GM13977 (cell line): ENCODE measurements at places on chromosomes 13 and 19.

DNA sequence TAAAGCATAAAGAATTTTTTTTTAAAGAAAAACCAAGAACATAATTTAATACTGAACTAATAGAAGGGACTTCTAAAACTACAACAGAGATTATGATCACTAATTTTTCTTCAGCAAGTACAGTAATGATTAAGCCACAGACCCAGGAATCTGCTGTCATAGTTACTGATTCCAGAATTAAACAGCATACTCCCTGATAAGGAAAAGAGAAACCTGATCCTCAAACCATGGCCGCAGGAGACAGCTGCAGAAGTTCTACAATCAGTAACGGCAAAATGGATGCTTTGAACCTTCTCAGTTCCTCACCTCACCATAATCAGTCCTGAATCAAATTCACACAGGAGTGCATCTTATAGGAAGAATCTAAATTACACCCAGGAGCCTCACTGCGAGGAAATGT, 939.0 kb upstream of the SLITRK1 start:
- no peak for DNase-seq

GRCh38 chr13:113539176-113539575, 45.4 kb upstream of the TFDP1 start:
- DNase-seq, result no peak

- DNase-seq, result no peak
These were observed 9.0 kb downstream of the ZNF331 start for GRCh38 chr19:53546758-53547513.

GRCh38 chr13:25302121-25302520, 696 bp downstream of the NUP58 start:
- DNase-seq, result no peak

DNA sequence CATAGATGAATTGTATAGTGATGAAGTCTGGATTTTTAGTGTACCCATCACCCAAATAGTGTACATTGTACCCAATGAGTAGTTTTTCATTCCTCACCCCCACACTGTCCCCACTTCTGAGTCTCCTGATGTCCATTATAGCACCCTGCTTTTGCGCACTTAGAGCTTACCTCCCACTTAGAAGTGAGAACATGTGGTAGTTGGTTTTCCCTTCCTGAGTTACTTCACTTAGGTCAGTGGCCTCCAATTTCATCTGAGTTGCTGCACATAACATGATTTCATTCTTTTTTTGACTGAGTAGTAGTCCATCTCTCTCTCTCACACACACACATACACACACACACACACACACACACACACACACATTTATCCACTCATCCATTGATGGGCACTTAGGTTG, 43.2 kb upstream of the ALOX5AP start:
- DNase-seq, result no peak

- no peak for DNase-seq
These were observed 222.3 kb downstream of the TEX29 start for GRCh38 chr13:111542530-111543341.
